ENCODE measurements at places on chromosomes 5 and 9.

GRCh38 chr9:78745331-78745730 lies 448.4 kb downstream of the PSAT1 start:
- no peak for DNase-seq

DNA sequence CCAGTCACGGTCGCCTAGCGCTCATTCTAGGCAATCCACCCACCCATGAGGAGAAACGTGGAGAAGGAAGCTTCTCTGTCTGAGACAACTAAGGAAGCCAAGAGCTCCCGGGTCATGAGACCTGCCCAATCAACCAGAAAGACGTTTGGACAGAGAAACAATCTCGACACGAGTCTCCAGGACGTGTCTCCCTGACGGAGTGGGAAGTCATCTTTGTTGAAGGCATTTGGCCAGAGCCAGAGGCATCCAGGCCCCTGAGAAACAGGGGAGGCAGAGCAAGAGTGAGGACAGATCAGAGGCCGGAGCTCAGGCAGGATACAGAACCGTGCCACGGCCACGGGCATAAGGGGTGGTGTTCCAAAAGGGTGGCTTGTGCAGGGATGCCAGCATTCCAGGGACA lies 479.0 kb downstream of the SPATA31A7 start:
- no peak for DNase-seq

DNA sequence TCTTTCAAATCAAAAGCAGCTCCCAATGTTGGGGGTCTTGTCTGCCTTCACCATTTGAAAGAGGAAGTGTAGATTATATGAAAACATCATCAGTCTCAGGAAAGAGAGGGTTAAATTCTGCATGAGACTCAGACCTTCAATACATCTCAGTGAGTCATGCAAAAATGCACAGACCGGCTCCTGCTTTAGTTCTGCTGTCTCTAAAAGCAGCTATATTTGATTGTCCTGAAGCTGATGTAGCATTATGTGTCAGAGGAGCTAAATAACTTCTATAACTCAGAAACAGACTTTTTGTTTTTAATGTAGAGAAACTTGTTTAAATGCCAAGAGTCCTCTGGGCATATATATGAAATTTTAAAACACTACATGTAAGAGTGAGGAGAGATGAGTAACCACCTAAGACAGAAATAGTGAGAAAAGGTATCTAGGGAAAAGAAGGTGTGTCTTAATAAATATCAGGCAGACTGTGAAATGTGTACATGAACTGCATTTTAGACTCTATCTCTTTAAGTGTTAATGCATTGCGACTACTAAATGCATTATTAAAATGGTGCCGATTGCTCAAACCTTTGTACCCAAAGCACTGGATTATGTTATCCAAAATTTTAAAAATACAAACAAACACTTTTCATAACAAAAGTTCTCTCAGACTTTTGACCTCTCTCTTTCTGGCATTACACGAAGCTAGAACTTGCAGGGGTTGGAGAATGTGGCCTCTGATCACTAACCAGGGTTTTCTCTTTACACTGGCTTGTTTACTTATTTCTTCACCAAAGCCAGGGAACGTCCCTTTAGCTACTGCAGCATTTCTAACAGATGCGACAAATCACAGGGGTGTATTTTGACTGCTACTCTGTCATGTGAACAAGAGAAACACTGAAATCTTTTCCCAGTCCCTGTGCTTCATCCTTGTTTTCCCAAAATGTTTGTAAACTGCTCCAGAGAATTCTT lies 302.3 kb downstream of the ARL15 start:
- no peak for DNase-seq

- DNase-seq, result no peak
These were observed 135.5 kb downstream of the BNC2 start for GRCh38 chr9:16735001-16735400.

DNA sequence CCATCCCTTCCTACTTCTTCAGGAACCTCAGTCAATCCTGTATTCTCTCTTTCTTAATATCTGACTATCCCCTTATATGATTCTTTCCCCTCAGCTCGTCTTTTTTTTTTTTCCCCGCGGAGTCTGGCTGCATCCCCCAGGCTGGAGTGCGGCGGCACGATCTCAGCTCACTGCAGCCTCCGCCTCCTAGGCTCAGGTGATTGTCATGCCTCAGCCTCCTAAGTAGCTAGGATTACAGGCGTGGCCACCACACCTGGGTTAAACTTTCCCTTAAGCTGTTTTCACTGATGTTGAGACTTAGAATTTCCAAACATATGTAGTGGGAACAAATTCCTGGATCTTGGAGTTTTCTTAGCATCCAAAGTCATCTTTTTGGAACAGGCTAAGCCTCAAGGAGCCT lies 13.3 kb upstream of the RUSC2 start:
- DNase-seq, result no peak

DNA sequence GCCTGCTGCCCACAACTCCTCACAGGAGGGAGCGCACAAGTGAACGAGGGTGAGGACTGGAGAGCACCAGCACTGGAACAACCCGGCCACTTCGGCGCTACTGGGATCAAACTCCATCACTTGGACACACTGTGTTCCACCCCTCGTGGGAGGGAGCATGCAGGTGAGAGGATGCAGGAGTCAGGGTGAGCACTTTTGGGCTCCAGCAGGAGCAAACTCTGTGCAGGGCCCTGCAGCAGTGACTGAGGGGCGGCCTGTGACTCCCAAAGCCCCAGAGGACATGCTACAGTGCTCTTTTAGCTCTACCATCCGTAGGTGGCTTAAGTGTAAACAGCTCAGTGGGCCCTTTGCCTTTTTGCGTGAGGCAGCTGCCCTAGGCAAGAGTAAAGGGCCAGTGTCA lies 4.4 kb upstream of the MOCS2 start:
- DNase-seq, result no peak

DNA sequence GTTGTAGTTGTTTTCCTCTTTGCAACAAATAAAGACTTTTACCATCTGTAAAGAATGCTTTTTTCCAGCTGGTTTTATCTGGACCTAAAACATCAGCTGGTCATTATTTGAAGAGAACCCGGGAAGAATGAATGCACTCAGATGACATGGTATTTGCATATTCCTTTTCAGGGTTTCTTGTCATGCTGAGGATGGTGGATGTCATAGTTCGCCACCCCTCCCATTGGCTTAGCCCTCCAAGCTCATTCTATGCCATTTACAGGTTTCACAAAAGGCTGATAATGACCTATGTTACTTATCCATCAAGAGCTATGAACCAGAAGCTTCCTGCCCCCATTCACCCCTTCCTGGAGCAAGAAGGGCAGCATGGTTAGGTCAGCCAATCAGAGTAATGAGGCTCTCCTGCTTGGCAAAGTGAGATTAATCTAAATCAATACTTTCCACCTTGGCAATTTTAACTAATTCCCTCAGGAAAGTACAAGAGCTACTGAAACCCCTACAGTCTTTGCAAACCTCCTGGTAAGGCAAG lies 440.5 kb upstream of the TLE4 start:
- DNase-seq, result no peak

GRCh38 chr9:119184265-119184936 lies 184.8 kb downstream of the BRINP1 start:
- no peak for DNase-seq

DNA sequence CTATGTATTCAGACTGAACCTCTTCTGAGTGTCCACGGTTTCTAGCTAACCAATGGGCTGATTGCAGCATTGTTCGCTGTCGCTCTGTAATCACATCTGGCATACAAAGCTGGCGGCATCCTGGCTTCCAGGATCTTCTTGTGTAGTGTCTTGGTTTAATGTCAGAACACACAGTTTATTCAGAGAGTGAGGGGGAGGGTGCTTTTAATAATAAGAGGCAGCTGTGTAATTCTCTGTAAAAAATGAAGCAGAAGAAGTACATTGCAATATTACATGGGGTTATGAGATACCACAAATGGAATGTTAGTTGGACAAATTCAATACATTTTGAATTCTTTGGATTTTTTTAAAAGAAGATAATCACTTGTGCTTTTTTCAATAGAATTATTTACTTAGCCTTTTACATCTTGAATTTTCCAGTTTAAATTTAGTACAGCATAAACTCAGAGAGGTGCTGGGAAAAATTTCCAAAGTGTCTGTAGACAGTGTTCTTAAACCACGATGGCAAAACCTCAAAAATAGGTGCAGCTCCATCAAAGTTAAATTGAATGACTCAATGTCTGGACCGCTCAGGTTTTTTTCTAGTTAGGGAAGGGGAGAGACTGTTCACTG lies 206.0 kb downstream of the PCSK1 start:
- peak; percentile 96 for DNase-seq

DNA sequence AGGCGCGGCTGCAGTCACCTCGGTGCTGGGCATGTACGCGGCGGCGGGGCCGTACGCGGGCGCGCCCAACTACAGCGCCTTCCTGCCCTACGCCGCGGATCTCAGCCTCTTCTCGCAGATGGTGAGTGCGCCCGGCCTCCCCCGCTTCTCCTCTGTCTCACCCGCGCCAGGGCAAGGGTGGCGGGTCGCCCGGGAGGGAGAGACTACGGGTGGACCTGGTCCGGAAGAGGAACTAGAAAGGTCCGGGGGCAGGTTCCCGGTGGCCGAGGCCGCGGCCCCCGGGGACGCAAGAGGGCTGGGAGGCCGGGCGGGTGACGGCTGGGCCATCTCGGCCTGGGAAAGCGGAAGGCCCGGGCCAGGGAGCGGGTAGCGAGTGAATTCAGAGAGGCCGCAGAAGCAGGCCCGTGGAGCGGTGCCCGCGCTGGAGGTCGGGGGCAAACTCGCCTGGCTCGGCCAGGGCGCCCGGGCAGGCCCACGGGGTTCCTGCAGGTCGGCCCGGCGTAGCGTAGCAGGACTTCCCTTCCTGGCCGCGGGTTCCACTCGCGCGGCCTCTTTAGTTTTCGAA lies 711 bp downstream of the IRX1 start:
- DNase-seq, result no peak

GRCh38 chr9:106620866-106621265 lies 242.1 kb upstream of the ZNF462 start:
- no peak for DNase-seq

DNA sequence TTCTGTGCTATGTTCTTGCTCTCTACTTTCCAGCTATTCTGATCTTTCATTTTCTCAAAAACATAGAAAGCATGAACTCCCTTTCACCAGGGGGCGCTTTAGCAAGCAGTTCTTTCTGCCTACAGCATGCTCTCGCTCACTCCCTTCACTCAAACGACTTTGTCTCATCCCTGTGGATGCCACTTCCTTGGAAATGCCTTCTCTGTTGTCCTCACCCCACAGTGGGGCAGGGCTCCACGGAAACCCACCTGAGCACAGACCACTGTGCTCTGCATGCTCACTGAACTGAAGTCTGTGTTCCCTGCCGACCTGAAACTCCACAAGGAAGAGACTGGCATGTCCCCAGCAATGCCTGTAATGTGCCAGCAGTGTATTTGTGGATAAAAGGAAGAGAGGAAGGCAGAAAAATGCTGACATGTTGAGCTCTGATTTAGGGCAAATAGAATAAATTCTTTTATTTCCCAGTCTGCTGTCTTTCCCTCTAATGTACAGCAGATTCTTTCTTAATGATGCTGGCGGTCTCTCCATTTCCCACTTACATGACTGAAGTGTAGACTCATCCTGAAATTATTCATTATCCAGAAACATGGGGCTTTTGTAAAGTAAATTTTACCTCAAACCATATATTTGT lies 4.9 kb upstream of the ROR2 start:
- peak; percentile 75 for DNase-seq

GRCh38 chr5:59831326-59832010 lies 62.1 kb downstream of the PDE4D start:
- no peak for DNase-seq

- peak; percentile 87 for DNase-seq
These were observed 75.8 kb upstream of the IER5L start for GRCh38 chr9:129253803-129254381.

DNA sequence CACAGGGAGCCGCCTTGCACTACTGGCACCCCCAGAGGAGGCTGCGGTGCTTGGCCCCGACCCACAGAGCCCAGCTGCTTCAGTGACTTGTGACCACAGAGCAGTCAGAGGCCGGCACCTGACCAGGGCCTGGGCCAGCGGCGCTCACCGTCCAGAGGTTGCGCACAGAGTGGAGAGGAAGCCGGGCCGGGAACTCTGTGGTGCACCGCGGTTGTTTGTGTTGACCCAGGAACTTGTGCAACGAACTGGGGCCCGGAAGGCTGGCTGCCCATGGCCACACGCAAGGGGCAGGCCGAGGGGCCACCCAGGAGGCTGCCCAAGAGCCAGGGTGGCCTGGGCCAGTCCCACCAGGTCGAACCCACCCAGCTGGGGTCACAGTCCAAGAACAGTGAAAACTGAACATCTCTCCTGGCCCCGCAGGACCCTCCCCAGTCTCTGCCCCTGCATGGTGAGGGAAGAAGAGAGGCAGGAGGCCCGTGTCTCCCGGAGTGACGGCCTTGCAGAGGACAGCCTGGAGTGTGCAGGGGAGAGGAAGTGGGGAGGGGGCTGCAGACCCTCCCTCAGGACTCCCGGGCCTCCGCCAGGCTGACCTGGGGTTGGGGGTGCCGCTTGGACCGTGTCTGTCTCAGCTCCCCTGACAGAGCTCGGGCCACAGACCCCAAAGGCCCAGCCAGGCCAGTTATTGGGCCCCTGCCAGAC lies 42.8 kb upstream of the EGFL7 start:
- DNase-seq, result peak; percentile 66

GRCh38 chr5:64634997-64635686 lies 55.2 kb upstream of the SHISAL2B start:
- DNase-seq, result no peak

DNA sequence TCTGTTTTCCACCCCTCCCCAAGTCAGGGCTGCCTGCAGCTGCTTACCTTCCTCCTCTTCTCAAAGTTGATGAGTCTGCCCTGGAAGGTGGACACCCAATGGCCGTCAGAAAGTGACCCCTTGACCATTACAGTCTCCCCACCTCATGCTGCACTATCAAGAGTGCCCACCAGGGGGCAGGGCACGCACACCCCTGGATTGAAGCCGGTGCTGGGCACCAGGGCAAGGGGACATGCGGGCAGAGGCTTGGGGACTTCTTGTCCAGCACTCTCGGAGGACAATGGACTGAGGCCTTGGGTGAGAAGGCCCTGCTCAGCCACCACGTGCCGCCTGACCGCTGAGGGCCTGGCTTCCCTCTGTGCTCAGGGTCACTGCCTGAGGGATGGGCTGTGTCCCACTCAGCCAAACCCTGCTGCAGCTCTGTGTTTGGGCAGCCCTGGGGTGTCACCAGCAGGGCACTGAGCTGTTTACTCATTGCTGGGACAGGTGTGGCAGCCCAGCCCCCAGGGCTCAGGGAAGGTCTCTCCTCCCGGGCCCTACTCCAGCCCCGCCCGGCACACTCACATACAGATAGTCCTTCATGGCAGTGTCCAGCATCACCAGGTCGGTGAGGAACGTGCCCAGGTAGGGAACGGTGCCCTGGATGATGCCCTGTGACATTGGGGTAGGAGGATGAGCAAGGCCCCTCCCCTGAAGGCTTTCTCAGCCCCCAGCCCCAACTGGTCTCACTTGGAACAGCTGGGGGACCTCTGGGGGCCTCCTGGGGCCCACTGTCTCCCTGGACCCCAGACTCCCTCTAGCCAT lies 17.7 kb downstream of the RALGDS start:
- DNase-seq, result peak; percentile 56

- no peak for DNase-seq
These were observed 183.6 kb upstream of the IRX4 start for GRCh38 chr5:2066373-2066772.

Measured in muscle of back (tissue), 13 donors.